Epithelial cell of umbilical artery (primary cell): ENCODE measurements at places on chromosomes 4 and X. TPM values are rescaled to one million over a fixed set of nuclear protein-coding genes. Genes with fewer than 3 reads are reported as not detected.

Gene MAGEC3
- total RNA-seq, result not detected in 2 replicates

Gene CT45A1
- total RNA-seq, result not detected in 2 replicates

Gene DACH2
- total RNA-seq, result not detected in 2 replicates

Gene CENPVL2
- not detected in 2 replicates for total RNA-seq

Gene GAGE12D
- not detected in 2 replicates for total RNA-seq

Gene TACC3
- 18.8 and 20.8 TPM in 2 replicates for total RNA-seq

Gene ZCCHC12
- total RNA-seq, result under 0.01 TPM in 1 of 2 replicates, not detected in the other

Gene TMEM185A
- total RNA-seq, result 11.1 and 14.6 TPM in 2 replicates

Gene SOWAHB
- total RNA-seq, result not detected in 2 replicates

Gene ENPEP
- 0.30 TPM in 1 of 2 replicates, not detected in the other for total RNA-seq

Gene SSX4B
- not detected in 2 replicates for total RNA-seq

Gene PDZD4
- total RNA-seq, result 0.32 TPM in 1 of 2 replicates, not detected in the other

Gene ACTRT1
- total RNA-seq, result not detected in 2 replicates

Gene MAGEE1
- total RNA-seq, result 0.97 and 1.2 TPM in 2 replicates

Gene MAGEC1
- total RNA-seq, result not detected in 2 replicates

Gene ZNF674
- 4.2 and 7.6 TPM in 2 replicates for total RNA-seq

Gene CYBB
- total RNA-seq, result not detected in 2 replicates

Gene XAGE5
- total RNA-seq, result not detected in 2 replicates

Gene BMP15
- total RNA-seq, result not detected in 2 replicates

Gene GAGE12C
- total RNA-seq, result not detected in 2 replicates

Gene PNPLA4
- total RNA-seq, result 8.8 and 18.8 TPM in 2 replicates

Gene TMSB15B
- total RNA-seq, result 8.4 and 10.7 TPM in 2 replicates

Gene PAGE2B
- not detected in 2 replicates for total RNA-seq

Gene FRMPD4
- total RNA-seq, result not detected in 2 replicates

Gene PAGE1
- total RNA-seq, result not detected in 2 replicates

Gene BCAP31
- 331 and 335 TPM in 2 replicates for total RNA-seq

Gene SERTM2
- total RNA-seq, result 2.3 TPM in 1 of 2 replicates, not detected in the other

Gene ZAR1
- total RNA-seq, result not detected in 2 replicates

Gene GUCY1B1
- total RNA-seq, result 7.0 and 12.7 TPM in 2 replicates

Gene CTAG2
- not detected in 2 replicates for total RNA-seq

Gene RBM46
- total RNA-seq, result under 0.01 TPM in 1 of 2 replicates, not detected in the other
